ENCODE measurements at places on chromosomes 1 and 21.

DNA sequence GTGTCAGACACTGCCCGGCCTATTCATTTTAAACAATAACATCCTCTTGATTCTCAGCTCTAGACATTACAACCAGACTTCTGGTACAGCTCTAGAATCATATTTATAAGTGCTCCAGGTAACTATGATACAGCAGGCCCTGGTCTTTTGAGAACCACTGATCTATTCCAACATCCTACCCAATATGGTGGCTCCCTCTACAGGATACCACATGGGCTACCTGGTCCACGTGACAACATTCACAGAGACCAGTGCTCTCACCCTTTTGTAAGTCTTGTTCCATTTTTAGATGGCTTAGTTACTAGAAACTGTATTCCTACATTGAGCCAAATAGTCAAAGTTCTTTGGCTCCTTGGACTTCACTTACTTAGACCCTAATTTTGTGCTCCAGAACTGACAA lies 102.9 kb downstream of the PTPN14 start:
- DNase-seq, result no peak

DNA sequence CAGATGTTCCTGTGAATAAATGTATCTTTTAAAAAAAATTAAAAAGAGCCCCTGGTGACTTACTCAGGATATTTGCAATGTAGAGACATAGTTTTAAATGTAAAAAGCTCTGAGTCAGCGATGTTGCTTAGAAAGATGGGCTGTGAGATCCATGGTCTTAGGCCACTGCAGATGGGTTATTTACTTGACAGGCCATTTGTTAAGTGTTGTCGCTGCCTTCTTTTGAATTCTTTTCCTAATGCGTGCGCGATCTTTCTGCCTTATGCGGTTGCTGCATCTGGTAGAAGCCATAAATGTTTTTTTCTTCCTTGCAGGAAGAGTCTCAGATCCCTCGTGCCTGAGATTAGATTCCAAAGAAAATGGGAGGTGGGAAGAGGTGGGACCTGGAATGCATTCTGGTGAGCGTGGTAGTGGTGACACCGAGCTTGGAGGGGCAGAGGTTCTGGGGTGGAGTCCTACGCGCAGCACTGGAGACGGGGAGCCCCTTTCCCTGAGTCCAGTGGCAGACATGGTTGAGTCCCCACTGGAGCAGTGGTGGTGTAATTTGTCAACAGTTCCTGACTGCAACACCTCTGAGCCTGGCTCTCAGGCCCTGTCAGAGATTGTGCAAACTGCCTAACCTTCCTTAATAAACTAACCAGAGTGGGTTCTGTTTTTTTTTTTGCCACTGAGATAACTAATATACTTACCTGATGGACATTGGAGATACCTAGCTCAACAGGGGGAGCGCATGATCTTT lies 197.2 kb downstream of the HHAT start:
- DNase-seq, result no peak

DNA sequence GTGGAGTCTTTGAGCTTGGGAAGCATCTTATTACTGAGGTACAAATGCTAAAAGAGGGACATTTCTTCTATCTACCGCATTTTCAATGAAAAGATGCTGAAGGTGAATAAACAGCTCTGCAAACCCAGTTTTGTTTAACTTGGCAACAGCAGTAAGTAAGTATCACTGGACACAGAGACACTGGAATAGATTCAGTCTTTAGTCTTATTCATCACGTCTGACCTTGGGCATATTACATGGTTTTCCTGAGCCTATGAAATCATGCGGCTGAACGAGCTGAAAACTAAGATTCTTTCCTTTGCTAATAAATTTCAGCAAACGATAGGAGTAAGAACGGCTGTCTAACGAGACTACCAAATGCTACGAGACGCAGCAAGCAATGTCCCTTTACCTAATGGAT lies 207.4 kb downstream of the GABPA start:
- no peak for DNase-seq

DNA sequence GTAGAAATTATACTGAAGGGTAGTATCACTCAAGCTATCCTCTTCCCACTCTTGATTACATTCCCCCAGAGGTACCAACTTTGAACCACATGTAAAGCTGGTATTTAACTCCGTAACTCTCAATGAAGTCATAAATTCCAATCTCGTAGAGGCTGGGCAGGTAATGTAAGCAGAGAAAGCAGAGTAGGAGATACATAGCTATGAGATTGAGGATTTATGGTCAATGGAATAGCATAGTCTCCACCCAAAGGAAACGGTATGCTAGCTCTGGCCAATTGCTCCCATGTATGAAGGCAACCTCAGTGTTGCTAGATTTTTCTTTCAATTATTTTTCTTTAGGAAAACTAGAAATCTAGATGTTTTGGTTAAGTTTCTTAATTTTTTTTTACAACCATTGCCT lies 163.1 kb upstream of the NRIP1 start:
- DNase-seq, result no peak

GRCh38 chr1:248790456-248790855 lies 34.9 kb upstream of the LYPD8 start:
- DNase-seq, result no peak

DNA sequence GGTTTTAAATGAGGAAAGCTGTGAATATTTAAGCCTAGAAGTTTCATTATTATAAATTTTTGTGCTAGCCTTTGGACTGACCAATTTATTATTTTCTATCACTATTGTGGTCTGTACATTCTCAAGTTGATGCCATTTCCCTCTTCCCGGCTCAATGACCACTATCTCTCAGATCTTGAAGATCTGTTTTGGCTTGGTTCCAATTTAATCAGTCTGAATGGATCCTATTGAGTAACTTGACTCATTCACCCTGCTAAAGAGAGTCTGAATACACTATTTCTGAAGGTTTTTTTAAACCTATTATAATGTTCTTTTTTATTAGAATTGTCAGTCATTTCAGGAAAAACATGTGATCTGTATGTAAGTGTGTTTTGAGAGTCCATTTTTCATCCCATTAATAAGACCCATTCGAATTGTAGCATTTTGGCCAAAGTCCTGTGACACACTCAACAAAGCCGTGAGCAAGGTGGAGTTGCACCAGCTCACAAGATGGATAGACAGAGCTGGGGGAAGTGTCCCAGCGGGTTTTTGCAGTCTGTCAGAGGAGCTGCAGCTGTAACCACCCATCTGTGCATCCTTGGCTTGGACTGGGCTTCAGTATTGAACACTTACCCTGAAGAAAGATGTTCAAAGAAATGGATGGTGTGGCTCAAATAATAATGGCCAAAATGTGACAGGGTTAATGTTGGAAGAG lies 145.6 kb downstream of the NFIA start:
- no peak for DNase-seq

DNA sequence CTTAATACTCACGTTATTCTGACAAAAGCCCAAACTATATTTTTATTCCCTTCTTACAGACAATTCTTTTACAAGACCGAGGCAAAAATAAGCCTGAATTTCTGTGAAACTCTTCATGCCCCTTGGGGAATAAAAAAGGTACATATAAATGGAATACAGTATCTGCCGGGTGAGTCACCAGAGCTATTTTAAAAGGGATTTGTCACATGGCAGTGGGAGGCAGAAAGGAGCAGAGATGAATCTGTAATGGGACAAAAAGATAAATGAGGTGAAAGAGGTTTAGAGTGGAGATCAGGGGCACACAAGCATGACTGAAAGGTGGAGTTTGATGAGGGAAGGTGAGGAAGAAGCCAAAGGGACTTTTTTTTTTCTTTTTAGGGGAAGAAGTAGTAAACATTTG lies 8.8 kb downstream of the XCL1 start:
- DNase-seq, result no peak

DNA sequence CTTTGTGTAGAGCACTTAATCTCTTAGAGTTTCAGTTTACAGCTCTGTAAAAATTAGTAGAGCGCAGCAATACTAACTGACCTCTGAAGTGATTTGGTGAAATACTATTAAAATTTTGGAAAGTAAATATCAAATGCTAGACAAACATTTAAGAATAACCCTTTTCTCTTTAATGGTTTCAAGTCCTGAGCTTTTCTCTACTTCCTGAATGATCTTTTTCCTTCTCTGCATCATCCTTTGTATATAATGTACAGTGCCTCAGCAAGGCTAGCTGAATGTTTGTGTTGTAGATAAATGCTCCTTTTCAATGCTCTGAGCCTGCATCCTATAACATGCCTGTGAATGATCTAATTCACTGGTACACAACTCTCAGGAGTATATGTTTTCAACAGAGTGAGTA lies 272.9 kb downstream of the ADGRL2 start:
- DNase-seq, result no peak

DNA sequence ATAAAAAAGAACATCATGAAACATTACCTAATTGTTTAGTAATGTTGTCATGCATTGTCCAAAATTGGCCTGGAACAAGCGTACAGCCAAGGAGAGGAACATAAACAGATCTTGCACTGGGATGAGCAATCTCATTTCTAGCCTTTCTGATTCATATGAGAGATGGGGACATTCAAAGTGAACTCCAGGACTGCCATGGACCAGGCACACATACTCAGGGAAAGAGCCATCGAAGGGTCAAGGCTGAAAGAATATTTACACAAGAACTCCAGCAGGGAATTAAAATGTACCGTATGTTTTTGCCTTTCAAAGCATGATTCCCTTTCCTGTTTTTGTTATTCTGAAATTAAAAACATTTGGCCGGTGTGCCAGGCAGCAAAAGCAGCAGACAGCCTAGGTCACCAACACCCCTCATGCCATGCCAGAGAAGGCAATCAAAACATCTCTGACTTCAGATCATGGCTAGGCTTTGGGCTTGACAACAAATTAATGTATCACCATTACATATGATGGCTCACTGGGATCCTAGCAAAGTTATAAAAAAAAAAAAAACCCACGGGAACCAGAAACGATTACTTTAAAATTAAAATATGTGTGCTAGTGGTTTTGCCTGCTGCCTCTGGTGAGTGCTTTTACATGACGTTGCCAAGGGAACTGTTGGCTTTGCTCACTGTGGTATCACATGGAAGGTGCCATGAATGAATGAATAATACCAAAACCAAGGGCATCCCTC lies 159.8 kb downstream of the TGFBR3 start:
- no peak for DNase-seq

- no peak for DNase-seq
Measured at GRCh38 chr1:227042292-227042691, 102.2 kb downstream of the COQ8A start.

GRCh38 chr1:69572921-69573320 lies 5.2 kb downstream of the LRRC7 start:
- no peak for DNase-seq

DNA sequence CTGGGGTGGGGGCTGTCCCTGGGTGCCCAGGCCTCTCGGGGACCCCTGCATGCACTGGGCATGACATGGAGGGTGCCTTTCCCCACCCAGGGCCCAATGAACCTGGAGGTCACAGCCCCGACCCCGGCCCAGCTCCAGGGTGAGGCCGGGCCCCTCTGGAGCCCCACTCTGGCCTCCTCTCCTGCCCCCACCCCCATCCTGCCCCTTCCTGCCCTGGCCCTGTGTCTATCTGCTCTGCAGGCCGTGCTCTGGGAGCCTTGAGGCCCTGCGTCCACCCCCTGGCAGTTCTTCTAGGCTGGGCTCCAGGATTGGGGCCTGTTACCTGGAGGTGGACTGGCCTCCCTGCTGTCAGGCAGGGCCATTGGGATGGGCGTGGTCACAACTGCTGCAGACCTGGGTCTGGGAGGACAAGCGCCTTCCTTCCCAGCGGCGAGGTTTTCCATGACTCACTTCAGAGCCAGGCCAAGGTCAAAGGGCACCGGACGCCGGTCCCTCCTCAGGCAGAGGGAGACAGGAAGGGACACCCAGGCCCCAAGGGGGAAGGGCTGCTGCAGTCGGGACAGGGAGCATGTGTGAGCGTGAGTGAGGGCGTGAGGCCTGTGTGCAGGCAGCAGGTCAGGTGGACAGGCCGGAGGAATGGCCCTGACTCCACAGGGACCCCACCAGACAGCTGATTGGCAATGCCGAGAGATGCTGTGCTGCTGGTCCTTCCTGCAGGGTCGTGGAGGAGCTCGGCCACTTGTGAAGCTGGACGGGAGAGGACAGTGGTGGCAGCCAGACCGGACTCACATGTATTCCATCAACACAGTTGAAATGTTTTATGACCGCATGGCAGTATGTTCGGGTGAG lies 31.1 kb upstream of the POFUT2 start:
- no peak for DNase-seq

- no peak for DNase-seq
Measured at GRCh38 chr1:4745560-4745959, 91.2 kb downstream of the AJAP1 start.

GRCh38 chr1:90045853-90046563 lies 51.1 kb downstream of the ZNF326 start:
- peak; percentile 5 for DNase-seq

- DNase-seq, result no peak
Measured at GRCh38 chr21:37737996-37738395, 178.3 kb downstream of the KCNJ6 start.

DNA sequence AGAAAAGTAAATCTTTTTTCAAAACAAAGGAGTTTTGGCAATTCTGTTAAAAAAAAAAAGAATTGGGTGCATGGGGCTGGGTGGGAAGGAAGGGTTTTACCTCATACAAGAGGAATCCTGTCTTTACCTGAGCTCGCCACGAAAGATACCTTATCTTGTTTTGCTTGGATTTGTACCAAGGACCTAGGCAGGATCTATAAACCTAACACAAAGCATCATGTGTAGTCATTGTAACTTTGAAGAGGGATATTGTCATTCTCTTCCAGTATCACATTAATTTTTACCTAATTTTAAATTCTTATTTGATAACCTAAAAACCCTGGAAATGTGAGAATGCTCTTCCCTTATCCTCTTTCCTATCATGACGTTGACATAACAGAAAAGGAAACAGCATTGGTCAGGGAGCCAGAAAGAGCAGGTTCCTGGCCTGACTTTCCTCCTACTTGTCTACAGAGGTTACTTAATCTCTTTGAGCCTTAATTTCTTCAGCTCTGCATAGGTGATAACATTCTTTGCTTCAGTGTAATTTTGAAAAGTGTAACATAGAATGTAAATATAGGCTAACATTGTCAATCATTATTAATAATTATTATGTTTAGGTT lies 4.0 kb upstream of the LAMC1 start:
- DNase-seq, result no peak

DNA sequence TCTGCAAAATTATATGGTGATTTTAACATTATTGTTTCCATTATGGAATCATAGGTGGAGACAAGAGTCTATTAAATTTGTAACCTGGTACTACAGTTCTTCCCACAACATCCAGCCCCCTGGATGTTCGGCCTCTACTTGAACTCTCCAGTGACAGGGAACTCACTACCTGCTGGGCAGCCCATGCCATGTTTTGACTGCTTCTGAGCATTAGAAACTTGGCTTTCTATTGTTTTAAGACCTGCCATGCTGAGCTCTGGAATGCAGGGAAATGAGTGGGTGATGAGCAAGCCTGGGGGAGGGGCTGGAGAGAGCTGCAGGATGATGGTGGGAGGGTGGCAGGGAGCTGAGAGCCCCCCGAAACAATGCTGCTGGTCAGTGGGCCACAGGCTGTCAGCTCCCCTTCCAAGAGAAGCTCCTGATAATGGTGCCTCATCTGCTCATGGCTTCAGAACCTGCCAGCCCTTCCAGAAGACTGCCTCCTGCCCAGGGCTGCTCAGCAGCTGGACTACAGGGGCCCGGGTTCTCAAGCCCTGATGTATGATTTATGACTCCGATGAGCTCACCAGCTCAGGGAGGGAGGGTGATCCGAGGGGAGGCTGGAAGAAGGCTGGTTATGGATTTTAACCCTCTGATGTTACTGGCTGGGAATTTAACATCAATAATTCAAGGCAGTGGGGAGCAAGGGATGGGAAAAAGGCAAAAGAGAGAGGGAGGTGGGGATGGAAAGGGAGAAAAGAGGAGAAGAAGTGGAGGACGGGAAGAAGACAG lies 205.0 kb downstream of the HIVEP3 start:
- DNase-seq, result no peak
